Progenitor cell of endocrine pancreas (in vitro differentiated cells): ENCODE measurements at places on chromosomes 7 and 10. TPM values are rescaled to one million over a fixed set of nuclear protein-coding genes. Genes with fewer than 3 reads are reported as not detected.

Gene TUBB8
- 0.71 and 0.77 TPM in 2 replicates for total RNA-seq

Gene OIT3
- total RNA-seq: 1.1 TPM in 2 replicates

Gene CNOT4
- 30.1 and 34.3 TPM in 2 replicates for total RNA-seq

Gene CALY
- 2.3 and 2.5 TPM in 2 replicates for total RNA-seq

Gene IFIT1
- total RNA-seq: 0.20 and 0.34 TPM in 2 replicates

Gene XRCC2
- total RNA-seq: 12.2 and 13.8 TPM in 2 replicates

Gene PNLIPRP1
- total RNA-seq: not detected in 2 replicates

Gene AEBP1
- 52.2 and 57.5 TPM in 2 replicates for total RNA-seq

Gene TMEM213
- not detected in 2 replicates for total RNA-seq

Gene NEUROD6
- not detected in 2 replicates for total RNA-seq

Gene STEAP4
- total RNA-seq: not detected in 2 replicates
